ENCODE measurements at places on chromosomes 5 and 9. TPM values are rescaled to one million over a fixed set of nuclear protein-coding genes. Genes with fewer than 3 reads are reported as not detected.

ZDHHC11 gene
- 0.37 TPM for total RNA-seq

LHX2 gene
- total RNA-seq, result not detected

GRCh38 chr5:64457846-64458245 is 48.0 kb upstream of the RGS7BP start:
- DNase-seq, result no peak

GRCh38 chr5:176578391-176578808 is 29.3 kb downstream of the CDHR2 start:
- no peak for DNase-seq

LCN15 gene
- total RNA-seq, result not detected

SAPCD2 gene
- total RNA-seq, result 1.9 TPM

FRRS1L gene
- not detected for total RNA-seq

Measured in myocyte (in vitro differentiated cells).